ENCODE measurements at places on chromosomes 6 and 20. TPM values are rescaled to one million over a fixed set of nuclear protein-coding genes. Genes with fewer than 3 reads are reported as not detected.

The SEC23B gene
- total RNA-seq = 56.7 TPM

- DNase-seq = no peak
Measured at GRCh38 chr20:48821261-48821920, 6.4 kb downstream of the PREX1 start.

- DNase-seq = peak; percentile 83
Measured at GRCh38 chr6:71072508-71072907, 115.6 kb upstream of the B3GAT2 start.

GRCh38 chr6:8750627-8751026 lies 315.3 kb upstream of the SLC35B3 start:
- DNase-seq = no peak

DNA sequence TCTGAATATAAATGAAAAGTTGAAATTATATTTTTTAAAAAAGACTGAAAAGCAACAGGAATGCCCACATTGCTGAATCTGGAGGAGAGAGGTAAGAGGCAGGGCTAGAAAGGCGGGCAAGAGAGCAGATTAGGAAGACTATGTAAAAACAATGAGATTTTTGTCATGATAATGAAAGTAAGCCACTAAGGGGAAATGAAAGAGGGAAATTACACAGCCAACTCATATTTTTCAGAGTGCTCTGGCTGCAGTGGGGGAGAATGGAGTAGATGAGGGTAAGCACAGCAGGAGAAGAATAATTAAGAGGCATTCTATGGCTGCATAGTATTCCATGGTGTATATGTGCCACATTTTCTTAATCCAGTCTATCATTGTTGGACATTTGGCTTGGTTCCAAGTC lies 281.9 kb downstream of the PKHD1 start:
- no peak for DNase-seq

- DNase-seq = peak; percentile 100
Measured at GRCh38 chr6:166556863-166557322, 29.6 kb downstream of the RAMACL start.

DNA sequence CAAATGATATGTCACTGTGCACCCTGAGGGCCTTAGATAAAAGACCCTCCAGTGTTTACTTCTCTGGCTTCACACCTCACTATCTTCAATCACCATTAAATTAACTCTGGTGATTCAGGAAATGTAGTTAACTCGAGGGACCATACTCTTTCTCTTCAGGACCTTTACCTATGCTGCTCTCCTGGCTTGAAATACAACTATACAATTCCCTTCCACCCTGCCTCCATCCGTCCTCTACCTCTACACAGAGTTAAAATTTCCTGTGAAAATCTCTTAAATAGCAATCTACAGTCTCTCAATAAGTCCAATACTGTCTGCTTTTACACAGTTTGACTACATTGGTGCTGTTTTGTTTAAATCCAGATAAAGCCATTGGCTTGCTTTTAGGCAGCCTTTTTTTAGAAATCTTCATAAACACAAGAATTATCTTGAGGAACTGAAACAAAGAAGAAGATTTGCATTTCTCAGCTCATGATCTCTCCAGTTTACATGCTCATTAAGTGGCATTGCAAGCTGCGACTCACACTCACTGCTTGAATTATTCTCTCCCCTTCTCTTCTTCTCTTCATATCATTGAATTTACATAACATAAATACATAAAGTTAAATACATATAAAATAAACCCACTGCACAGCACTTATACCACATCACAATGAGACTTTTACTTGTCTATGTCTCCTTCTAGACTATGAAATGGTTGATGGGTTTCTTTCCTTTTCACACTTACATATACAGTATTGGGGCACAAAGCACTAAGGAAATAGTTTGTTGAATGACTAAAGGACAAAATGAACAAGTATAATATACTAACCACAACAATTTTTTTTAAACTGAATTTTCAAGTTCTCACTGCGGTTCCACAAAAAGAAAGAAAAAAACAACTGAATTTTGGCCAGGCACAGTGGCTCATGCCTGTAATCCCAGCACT lies 239.0 kb upstream of the KCNQ5 start:
- no peak for DNase-seq

DNA sequence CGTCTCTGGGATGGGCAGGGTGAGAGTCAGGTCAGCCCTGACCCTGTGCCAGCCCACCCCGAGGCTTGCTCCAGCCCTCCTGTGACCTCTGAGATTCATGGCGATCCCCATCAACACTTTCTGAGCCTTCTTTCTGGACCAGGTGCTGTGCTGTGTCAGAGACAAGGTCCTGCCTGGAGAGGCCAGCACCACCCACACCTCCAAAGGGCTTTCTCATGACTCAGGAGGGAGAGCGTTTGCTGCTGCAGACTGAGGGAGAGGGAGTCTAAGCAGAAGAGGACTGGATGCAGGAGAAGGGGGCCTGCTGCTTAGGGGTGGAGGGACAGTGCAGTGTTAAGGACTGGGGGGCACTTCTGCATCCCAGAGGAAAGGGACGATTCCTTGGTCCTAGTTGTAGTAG lies 193.5 kb downstream of the LRFN2 start:
- no peak for DNase-seq

DNA sequence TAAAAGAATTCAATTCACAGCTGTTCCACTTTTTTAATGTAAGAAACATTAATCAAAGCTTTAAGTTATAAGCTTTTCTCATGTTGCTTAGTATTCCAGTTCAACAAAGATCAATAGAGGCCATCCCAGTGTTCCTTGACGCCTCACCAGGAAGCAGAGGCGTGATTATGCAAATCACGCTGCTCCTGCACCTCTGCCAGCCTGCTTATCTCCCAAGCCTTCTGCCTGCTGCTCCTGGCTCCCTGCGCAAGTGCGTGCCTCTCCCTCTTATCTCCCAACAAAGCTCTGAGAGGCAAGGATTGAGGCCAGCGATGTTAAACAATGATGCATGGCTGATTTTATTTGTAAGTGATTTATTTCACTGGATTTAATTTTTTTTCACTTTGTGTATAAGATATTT lies 42.8 kb downstream of the INSM1 start:
- DNase-seq = no peak

GRCh38 chr6:29925727-29926412 lies 16.5 kb upstream of the HLA-A start:
- DNase-seq = no peak

DNA sequence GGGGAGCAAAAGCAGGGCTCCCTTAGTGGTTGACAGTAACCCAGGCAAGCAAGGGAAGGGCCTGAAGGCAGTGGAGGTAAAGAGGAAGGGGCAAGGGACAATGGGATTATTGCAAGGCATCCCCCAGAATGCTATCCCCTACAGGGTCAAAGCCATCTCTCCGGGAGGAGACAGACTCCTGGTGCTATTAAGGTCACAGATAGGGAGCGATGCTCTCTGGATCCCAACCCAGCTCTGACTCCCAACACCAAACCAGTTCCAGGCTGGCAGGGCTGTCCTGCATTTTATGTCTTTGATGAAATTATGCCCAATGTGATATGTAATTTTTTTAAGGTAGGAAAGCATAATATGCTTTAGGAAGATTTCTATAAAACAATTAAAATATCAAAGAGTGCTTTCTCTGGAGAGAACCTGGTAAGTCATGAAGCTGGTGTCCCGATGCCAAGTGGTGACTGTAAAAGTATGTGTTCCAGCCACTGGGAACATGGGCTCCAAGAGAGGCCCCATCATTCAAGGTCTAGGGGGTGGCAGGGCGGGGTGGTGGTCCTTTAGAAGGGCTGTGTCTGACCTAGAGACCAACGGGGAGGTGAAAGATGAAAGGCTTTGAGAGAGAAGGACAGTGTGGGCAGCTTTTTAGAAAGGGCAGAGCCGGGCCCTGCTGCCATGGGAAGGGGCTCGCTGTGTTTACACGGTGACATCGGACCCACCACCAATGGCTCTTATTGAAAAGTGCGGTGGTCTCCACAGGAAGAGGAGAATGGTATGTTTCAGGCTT lies 276.5 kb downstream of the CDC5L start:
- DNase-seq = no peak

The F13A1 gene
- total RNA-seq = 7.6 TPM

- no peak for DNase-seq
Measured at GRCh38 chr20:47768016-47768824, 17.1 kb downstream of the SULF2 start.

DNA sequence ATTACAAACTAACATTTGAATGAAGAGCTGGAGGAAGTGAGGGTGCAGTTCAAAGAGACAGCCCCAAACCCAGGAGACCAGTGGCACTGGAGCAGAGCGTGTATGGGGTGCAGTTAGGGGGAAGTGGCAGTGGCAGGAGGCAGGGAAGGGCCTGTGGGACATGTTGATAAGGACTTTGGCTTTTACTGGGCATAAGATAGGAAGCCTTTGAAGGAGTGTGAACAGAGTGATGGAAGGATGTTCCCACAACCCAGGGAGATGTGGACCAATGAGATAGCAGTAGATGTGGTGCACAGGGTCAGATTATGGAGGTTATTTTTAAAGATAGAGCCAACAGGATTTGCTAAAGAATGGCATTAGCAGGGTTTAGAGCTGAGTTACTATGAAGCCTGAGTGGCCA lies 56.4 kb downstream of the AIG1 start:
- DNase-seq = no peak

The FNDC1 gene
- total RNA-seq = not detected

The SEMG1 gene
- not detected for total RNA-seq

GRCh38 chr6:128511506-128511905 lies 8.9 kb downstream of the PTPRK start:
- no peak for DNase-seq

GRCh38 chr6:20211941-20212391 lies 303 bp downstream of the MBOAT1 start:
- peak; percentile 39 for DNase-seq

DNA sequence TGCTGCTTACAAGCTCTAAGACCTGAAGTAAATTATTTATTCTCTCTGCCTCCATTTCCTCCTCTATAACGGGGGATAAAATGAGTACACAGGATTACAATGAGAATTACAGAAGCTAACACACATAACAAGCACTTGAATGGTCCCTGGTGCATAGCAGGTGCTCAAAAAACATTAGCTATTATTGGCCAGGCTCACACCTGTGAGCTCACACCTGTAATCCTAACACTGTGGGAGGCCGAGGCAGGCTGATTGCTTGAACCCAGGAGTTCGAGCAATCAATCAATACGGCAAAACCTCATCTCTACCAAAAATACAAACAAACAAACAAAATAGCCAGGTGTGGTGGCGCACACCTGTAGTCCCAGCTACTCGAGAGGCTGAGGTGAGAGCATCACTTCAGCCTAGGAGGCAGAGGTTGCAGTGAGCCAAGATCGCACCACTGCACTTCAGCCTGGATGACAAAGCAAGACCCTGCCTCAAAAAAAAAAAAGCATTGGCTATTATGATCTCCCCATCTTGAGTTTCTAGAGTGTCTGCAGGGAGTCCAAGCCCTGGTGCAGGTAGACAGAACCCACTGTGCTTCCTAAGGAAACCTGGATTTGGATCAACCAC lies 68.1 kb downstream of the PREX1 start:
- DNase-seq = no peak

DNA sequence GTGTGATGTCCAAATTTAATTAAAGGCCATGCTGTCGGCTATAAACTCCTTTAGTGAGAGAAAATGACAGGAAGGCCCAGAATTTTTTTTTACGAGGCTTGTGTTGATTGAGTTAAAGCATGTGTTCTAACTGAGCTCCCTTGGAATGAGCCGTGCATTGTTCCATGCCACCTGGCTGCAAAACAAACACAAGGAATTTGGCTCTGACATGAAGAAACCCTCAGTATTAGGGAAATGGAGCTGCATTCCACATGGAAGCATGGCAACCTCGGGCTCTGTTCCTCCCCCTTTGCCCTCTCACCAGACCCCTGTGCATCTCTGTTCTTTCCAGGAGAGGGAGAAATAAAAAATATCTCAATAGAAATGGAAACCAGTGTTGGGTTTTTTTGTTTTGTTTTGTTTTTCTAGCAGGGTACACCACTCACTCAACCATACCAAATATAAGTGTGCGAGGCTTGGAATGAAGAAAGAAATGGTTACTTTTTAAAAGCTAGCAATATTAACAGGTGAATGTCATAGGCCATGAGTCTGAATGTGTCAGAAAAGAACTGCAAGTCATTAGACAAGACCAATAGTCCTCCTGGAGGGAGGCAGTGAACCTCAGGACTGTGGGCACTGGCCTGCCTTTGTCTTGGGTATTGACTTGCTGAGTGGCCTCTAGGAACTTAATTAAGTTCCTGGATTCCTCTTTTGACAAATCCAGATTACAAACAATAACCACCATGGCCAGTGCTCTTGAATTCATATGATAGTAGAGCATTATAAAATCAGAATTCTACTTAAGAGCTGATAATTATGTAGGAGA lies 935.1 kb downstream of the KIF16B start:
- no peak for DNase-seq

GRCh38 chr20:58698741-58699622 lies 6.4 kb downstream of the NPEPL1 start:
- no peak for DNase-seq

The KIAA0408 gene
- total RNA-seq = 5.0 TPM

DNA sequence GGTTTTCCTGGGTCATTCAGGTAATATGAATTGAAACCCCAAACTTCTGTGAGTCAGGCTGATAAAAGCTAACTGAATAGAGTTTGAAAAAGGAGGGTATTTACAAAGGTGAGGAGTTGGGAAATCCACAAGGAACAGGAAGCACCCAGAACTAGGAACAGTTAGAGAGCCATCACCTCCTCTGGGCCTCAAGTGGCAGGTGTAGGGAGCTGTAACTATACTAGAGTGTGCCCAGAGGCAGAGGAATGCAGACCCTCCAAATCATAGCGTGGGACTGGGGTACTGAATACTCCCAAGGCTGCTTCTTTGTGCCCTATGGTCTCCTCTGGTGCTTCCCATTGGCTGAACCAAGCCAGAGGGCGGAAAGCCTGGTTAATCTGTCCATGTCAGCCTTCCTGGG lies 18.3 kb downstream of the TRIM38 start:
- DNase-seq = no peak

GRCh38 chr6:158061709-158062461 lies 80.2 kb downstream of the SYNJ2 start:
- DNase-seq = no peak

- DNase-seq = peak; percentile 21
Measured at GRCh38 chr6:106477790-106478189, 117.3 kb downstream of the CRYBG1 start.

The KIF25 gene
- not detected for total RNA-seq

The CGA gene
- not detected for total RNA-seq

DNA sequence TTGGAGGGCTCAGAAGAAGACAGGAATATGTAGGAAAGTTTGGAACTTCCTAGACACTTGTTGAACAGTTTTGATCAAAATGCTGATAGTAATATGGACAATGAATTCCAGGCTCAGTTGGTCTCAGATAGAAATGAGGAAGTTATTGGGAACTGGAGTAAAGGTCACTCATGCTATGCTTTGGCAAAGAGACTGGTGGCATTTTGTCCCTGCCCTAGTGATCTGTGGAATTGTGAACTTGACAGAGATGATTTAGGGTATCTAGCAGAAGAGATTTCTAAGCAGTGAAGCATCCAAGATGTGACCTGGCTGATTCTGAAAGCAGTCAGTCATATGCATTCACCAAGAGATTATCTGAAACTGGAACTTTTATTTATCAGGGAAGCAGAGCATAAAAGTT lies 45.1 kb downstream of the FRK start:
- no peak for DNase-seq

All from LHCN-M2 (cell line).